ENCODE measurements at places on chromosomes 13 and 19. TPM values are rescaled to one million over a fixed set of nuclear protein-coding genes. Genes with fewer than 3 reads are reported as not detected.

The ZNF85 gene
- total RNA-seq = not detected

The PRTN3 gene
- not detected for total RNA-seq

- no peak for DNase-seq
Observed at GRCh38 chr19:28667348-28667977, 545.5 kb downstream of the UQCRFS1 start.

DNA sequence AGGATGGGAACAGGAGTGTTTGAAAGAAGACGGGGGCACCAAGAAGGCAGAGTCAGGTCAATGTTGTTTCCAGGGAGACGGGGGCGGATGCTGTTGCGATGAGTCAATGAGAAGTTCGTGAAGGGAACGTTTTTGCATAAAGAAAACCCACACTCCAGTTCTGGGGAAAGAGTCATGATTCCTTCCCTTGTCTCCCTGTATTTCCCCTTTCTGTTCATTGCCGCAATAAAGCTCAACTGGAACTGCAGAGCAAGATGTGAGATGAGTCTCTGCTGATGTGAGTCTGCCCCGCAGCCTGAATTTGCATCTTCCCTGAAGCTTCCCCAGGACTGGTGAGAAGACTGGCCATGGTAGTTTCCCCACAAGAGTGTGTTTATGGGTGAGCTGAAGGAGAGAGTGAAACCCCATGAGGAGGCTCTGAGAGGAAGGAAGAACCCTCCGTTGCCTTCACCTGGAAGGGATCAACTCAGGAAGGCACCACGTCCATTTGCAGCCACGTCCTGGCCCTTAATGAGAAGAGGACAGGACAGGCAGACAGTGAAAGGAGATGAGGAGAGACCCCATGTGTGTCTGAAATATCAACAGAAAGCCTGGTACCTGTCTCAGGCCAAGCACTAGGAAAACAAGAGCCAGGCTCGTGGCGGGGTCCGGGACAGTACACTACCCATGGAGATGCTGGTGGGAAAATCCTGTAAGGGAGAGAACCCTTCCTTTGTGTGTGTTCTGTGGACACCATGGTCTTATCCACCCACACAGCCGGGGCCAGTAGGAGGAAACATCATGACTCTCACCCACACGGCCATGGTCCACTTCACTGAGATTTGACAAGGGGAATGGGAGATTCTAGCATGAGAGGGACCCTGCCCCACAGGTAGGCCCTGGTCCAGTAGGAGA is 13.7 kb downstream of the LILRA1 start:
- DNase-seq = no peak

DNA sequence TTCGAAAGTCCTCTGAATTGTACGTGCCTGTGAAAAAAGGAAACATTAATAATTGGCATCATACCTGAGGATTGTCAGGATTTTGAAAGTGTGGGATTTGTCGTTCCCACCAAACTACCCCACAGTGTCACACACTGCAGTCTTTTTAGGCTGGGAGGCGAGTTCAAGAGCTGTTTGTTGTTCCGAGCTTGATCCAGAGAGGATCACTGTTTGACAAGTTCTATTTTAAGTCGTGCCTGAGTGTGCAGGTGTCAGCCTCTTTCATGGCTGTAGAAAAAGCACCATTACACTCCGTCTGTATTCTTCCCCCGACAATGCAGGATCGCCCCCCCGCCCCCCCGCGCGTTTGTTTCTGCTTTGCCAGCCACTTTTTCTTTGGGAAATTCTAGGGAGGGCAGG is 635 bp upstream of the NBEA start:
- no peak for DNase-seq

DNA sequence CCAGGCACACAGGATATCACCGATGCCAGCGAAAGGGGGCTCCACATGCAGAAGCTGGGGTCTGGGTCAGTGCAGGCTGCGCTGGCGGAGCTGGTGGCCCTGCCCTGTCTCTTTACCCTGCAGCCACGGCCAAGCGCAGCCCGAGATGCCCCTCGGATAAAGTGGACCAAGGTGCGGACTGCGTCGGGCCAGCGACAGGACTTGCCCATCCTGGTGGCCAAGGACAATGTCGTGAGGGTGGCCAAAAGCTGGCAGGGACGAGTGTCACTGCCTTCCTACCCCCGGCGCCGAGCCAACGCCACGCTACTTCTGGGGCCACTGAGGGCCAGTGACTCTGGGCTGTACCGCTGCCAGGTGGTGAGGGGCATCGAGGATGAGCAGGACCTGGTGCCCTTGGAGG is 7.2 kb downstream of the NCAN start:
- DNase-seq = no peak

Measured in Caco-2 (cell line).